Heart left ventricle (tissue), 16 donors: ENCODE measurements at places on chromosomes 2 and 18.

DNA sequence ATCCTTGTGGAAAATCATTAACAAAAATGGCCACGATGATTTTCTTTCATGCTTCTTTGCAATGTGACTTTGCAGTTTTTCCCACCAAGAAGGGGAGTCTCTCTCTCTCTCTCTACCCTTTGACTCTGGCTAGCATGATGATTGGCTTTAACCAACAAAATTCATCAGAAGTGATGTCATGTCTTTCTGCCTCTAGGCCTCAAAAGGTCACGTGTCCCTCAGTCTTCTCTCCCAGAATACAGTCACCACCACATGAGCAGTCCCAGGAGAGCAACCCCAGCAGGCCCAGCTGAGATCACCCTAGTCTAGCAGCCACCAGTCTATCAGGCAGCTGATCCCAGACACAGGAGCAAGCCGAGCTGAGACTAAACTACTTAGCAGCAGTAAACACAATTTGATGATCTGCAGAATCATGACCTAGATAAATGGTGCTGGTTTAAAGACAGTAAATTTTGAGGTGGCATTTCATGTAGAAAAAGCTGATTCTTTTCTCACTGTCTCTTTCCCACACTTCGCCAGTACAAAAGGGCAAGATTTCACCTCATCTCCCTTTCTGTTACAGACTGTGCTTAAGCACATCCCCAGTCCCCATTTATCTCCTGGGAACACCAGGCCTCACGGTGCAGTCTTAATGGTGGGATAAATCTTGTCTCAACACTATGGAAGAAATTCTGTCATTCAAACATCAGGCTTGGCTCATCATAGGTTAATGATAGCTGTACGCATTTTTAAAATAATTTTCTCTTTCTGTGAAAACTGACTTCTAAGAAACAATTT is 132.7 kb downstream of the SCG2 start:
- DNase-seq = peak; percentile 76

- DNase-seq = no peak
These were observed 55.8 kb upstream of the FAM136A start for GRCh38 chr2:70357684-70358071.

DNA sequence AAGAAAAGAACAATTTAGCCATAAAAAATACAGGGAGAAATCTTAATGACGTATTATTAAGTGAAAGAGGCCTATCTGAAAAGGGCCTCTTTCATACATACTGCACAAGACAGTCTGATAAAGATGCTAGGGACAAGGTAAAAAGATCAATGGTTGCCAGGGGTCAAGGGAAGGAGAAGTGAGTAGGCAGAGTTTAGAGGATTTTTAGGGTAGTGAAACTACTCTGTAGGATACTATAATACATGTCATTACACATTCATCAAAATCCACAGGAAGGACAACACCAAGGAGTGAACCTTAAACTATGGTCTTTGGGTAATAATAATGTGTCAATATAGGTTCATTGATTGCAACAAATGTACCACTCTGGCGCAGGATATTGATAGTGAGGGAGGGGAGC is 289.3 kb downstream of the FSIP2 start:
- DNase-seq = no peak

- no peak for DNase-seq
These were observed 67.5 kb downstream of the ATP9B start for GRCh38 chr18:79136742-79137141.

DNA sequence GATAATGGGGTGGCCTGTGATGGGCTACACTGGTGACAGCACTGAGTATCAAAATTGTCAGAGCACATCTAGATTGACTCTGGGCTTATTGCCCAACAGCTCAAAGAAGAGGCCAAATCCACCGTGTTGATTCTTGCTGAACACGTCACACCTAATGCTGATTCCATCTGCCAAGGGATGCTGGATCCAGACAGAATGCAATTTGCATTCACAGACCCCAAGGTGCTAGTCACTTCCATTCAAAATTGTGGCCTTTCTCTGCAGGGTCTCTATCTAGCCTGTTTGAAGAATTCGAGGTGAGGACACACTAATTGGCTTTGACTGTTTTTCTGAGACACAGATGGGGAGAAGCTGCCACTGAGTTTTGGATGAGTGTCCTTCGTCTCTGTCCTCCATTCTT is 13.5 kb upstream of the GPR39 start:
- DNase-seq = no peak

DNA sequence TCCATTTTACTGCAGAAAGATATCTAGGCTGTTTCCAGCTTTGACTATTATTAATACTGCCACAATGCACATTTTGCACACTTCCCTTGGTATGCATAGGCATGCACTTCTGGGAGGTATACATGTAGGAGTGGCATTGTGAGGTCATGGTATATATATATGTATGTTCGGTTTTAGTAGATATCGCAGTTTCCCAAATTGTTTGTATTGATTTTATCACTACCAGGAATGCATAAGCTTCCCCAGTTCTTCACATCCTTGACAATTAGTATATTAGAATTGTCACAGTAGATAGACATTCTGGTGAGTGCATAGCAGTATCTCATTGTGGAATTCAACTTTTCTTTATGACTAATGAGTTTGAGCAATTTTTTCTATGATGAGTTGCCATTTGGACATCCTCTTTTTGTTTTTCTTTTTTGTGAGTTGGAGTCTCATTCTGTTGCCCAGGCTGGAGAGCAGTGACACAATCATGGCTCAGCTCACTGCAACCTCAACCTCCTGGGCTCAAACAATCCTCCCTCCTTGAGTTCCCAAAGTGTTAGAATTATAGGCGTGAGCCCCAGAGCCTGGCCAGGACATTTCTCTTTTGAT is 4.2 kb upstream of the GRB14 start:
- DNase-seq = no peak

DNA sequence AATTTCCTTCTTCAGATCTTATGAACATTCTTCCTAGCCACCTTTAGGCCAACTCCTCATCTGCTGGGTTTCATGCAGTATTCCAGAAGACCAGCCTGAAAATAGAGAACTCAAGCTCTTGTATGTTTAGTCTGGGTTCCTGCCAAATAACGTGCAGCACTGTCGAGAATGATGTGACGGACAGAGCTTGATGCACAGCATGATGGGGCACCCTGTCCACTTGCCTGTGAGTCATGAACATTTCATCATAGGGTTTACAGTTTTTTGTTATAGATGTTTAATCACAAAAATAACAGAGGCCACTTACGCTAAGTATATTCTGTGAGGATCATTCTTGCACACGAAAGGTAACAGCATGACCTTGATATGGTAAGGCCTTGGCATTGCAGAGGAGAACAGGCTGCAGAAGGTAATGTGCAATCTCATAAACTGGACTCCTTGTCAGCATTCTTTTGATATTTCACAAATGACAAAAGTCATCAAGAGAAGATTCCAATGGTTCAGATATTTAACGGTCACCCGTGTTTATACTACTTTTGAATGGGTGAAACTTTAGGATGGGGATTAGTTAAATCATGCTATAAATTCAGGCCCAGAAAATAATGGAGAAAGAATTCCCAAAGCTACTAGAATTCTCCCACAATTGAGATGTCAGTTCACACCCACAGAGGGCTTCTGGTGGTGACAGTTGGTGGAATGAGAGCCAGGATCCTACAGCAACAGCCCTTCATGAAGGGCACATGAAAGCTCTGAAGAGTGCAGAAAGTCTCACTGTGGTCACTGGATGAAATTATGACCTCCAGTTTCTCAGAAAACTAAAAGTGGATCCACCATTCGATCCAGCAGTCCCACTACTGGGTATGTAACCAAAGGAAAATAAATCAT is 396.1 kb upstream of the RAB12 start:
- no peak for DNase-seq

DNA sequence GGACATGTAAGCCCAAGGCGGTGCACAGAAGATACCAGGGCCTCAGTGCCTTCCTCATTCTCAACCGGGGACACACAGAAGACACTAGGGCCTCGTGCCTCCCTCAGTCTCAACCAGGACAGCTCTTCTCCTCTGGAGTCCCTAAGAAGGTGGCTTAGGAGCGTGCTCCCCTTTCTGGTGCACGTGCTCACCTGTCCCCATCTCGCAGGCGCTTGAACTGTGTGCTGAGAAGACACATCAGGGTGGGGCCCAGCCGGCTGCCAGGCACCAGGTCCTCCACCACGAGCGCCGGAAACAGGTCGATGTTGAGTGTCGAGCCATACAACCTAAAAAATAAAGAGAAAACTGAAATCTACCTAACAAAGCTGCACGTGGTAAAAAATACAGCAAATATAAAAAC is 99.9 kb downstream of the PXDN start:
- DNase-seq = peak; percentile 20

DNA sequence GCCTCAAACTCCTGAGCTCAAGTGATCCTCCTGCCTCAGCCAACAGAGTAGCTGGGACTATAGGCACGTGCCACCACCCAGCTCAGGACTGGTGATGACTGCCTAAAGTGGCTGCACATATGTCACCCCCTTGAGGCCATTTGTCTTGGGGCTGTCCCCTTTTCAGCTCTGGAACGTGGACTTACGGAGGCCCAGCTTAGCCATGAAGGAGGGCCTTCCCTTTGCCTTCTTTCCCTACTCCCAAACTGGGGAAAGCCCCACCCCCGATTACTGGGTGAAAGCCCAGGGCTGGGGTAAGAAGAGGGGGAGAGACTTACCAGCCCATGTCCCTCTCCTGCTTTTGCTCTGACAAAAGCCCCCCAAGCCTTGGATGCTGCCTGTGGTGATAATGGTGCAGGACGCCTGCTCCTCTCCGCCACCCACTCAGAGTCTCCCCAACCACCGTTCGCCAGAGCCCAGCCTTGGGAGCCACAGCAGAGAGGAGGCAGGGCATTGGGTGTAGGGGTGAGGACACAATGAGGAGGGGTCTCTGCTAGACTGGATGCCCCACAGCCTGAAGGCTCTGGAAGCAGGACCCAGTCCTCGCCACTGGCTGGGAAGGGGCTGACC is 2.5 kb upstream of the DUSP2 start:
- DNase-seq = no peak

DNA sequence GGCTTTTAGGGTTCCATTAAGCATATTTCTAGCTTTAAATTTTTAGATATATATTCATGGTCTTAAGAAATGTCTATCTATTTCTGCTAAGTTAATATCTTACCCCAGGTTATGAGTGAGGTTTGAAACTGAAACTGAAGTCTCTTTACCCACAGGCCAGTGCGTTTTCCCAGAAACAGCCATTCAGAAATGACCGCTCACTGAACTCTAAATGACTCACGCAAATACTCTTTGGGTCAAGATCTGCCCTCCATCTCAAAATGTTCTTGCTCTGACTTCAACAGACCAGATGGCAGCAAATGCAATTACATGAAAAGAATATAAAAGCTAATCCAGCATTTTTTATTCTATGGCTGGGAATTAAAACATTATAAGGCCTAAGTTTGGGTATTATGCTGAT is 315.2 kb downstream of the TDRD15 start:
- DNase-seq = no peak

- DNase-seq = peak; percentile 65
These were observed 67.9 kb downstream of the RHOB start for GRCh38 chr2:20514596-20515269.

DNA sequence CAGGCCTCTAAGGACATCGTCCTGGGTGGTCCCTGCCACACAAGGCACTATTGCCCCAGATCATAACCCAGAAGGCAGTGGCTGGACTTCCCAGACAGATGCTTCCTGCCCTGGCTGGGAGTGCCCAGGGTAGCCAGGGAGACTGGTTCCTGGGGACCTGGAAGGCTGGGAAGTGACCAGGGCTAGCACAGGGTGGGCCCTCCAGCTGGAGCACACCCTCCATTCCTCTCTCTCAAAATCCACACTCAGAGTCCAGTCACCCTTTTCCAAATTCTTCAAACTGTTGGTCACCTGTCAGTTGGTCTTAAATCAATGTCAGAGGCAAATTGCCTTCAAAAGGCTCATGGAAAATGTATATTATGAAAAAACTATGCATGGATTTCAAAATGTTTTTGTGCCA is 11.6 kb upstream of the TUBB6 start:
- no peak for DNase-seq

DNA sequence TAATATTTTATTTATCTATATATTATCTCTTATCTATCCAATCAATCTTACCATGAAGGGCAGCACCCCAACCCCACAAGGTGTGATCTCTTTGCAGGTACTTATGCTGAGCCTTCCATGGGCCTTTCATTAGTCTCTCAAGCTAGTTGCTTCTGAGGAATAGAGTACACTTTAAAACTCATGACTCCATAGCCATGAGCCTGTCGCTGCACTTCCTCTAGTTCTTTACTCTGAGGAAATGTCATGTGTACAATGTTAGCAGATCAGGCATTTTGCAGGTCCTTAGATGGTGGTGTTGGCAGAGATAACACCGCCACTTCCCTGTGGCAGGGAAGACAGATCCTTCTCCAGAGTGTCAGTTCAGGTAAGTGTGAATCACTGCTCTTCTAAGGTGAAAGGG is 29.5 kb upstream of the STAT4 start:
- DNase-seq = no peak

DNA sequence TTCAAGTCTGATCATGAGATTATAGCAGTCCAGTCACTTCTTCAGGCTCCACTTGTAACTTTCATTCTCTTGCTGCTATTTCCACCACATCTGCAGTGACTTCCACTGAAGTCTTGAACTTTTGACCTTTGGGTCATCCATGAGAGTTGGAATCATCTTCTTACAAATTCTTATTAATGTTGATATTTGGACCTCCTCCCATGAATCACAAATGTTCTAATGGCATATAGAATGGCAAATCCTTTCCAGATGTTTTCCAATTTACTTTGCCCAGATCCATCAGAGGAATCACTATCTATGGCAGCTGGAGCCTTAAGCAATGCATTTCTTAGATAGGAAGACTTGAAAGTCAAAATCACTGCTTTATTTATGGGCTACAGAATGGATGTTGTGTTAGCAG is 159.4 kb downstream of the LTBP1 start:
- no peak for DNase-seq

DNA sequence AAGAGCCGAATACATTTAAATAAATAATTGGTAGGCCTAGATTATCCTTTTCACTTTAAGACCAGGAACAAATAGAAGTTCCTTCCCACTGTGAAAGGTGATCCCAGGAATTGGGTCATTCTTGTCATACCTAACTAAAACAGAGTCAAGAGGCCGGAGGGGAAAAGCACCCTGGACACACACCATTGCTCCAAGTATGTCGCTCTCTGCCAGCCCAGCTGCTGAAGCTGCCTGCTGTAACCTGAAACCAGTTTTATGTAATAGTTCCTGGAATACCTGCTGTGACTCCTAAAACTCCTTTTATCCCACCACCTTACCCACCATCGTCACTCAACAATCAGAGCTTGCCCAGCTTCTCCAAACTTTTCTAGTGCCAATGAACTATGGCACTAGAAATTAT is 217.1 kb downstream of the PTPRM start:
- DNase-seq = no peak

DNA sequence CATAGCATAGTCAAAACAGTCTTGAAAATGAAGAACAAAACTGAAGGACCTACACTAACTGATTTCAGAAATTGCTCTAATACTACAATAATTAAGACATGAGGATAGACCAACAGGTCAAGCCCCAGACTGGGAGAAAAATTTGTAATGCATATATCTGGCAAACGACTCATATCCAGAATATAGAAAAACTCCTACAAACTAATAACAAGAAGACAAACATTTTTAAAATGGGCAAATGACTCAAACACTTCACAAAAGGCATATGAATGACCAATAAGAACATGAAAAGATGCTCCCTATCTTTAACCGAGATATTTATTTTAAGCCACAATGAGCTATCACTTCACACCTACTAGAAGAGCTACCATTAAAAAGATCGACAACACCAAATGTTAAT is 14.2 kb downstream of the TGFBRAP1 start:
- no peak for DNase-seq
